ENCODE measurements at places on chromosomes 3 and 15.

- no peak for DNase-seq
Observed at GRCh38 chr15:26901041-26901440, 34.2 kb downstream of the GABRA5 start.

DNA sequence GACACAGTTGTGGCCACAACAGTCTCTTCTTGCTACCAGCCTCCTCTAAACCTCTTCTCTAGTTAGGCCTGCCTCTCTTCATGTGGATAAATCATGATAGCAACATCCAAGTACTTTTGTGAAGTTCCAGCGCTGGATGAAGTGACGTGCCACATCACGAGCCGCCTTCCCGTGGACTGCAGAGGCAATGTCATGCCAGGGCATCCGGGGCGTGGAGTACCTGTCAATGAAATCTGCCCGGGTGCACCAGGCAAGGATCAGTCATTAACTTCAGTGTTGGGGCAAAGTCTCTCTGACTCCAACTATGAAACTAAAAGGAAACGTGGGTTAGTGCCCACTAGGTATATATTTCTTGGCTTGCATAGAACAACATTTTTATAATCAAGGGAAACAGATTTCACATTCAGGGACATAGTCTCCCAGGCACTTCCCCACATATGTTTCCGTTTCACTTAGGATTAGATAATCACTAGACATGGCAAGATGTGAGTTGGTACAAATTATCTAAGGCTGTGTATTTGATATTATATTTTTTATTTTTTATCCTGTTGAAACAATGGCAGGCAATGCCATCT lies 133.6 kb downstream of the PLD1 start:
- DNase-seq, result no peak

DNA sequence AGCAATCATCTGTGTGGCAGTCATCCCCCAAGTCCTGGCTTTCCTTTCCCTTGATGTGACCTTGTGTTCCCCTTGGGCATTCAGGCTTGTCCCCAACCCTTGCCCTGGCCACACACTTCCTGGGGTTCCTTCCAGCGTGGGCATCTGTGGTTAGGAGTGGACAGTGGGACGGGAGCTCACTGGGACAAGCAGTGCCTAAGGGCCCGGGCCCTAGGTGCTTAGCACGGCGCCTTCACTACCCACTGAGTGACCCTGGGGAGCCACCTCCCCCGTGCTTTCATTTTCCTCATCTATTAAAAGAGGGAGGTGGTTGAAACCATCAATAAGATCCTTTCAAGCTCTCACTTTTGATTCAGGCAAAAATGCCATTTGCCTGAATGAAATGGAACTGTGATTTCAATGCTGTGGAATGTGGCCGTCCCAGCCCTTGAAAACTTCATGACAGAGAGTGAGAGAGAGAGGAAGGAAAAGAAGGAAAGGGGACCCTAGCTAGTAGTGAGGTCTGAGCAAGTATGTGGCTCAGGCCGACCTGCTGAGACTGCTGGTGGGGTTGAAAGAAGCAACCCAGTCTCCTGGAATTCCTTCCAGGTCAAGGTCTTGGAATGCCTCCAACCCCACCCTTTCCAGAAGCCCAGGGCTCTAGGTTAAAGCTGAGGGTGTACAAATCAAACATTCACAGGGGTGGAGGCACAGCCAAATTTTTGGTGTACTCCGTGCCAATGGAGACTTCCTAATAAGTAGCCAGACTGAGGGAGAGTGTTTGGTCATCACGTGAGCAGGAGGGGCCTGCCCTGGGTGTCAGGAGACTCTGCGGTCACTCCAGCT lies 302.9 kb downstream of the TLE3 start:
- DNase-seq, result peak; percentile 50

DNA sequence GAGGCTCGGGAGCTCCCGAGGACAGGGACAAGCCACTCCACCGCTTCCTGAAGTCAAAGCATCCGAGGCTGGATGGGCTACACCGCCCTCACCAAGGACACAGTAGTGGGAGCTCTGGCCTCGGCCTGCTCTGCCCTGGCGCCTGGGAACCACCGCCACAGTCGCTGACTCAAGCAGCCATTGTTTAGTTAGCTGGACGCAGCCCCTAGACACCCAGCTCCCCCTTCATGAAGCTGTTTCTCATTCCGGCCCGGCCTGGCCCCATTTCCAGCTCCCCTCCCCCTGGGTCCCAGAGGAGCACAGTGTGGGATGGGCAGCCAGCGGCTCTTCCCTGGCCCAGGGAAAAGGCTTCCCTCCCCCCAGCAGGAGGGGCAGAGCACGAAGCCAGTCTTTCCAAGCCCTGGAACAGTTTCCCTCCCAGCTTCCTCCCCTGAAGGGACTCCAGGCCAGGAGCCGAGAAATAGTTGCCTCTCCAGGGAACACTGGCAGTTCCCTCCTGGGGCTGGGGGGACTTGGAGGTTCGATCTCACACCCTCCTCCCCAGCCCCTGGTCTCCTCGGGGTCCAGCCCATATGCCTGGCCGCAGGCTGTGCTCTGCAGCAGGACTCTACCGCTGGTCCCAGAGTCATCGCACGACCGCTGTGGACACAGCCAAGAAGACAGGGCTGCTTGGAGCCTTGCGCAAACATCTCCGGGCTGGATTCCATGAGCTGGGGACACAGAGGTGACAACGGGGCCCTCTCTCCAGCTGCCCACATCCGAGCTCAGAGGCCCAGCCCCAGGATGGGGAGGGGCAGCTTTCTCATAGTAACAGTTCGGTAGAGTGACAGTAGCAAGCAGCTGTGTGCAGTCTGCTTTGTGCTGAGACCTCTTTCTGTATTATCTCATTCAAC lies 10.0 kb downstream of the PLXND1 start:
- no peak for DNase-seq

DNA sequence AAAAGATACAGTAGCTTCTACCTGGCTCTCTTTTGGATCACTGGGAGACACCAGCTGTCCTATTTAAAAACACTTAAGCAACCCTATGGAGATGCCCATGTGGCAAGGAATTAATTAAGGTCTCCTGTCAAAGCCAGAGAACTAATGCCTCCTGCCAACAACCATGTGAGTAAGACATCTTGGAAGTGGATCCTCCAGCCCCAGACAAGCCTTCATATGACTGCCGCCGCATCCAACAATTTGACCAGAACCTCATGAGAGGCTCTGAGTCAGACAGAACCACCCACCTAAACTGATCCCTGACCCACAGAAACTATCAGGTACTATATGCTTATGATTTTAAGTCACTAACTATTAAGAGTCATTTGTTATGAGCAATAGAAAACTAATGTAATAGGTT lies 22.3 kb downstream of the IFT80 start:
- no peak for DNase-seq

- DNase-seq, result peak; percentile 24
Observed at GRCh38 chr3:10556312-10556711, 50.9 kb upstream of the ATP2B2 start.

- DNase-seq, result no peak
Observed at GRCh38 chr15:57820119-57820518, 113.6 kb downstream of the POLR2M start.

DNA sequence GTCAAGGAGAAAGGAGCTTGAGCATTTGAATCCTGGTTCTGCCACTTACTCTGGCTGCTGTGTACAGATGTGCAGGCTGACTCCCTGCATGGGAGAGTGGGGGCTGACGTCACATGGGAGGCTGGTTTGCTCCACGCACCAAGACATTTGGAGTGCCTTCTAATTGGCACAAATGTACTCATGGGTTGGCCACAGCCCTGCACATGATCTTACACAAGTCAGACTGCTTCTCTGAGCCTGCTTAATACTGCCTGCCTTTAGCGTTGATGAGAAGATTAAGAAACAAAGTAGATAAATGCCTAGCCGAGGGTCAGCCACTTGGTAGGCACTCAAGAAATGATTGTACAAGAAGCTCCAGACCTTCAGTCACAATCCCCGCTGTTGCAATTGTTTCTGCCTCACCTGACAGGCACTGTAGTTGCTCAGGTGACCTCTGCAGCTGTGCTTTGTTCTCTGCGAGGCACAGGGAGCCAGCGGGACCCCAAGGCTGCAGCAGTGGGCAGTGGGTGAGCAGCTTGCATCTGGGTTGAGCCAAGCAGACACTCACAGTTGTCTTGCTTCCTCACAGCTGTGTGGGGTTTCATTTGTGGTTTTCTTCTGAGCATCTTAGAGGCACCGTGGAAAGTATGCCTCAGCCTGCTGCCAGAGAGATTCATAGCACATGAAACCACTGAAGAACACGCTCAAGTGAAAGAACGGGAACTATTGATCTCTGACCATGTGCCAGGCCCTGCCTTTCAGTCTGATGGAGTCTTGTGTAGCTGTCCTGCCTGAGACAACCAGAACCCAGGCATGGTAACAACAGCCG lies 33.1 kb downstream of the GRK7 start:
- no peak for DNase-seq

DNA sequence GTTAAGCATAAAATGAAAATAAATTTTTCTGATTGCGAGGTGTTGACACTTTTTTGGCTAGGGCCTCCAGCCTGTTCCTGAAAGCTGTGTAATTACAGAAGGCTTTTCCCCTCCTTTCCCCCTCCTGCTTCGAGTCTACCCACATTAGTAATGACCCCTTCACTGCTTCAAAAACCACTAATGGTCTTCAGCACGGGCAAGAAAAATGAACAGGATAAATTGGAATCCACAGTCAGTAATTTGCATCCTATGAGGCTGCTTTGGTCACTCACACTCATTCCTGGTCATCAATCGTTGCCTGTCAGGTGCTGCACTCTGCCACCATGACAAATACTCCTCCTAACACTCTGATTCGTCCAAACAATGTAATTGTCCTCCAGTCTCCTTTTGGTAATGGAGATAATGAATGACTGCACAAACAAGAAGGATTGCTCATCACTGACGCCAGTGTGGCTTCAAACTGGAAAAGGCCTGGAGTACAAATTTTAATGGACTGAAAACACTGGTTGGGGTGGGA lies 148.6 kb downstream of the MEIS2 start:
- DNase-seq, result no peak

GRCh38 chr3:124163689-124164088 lies 171.8 kb upstream of the ROPN1 start:
- no peak for DNase-seq

DNA sequence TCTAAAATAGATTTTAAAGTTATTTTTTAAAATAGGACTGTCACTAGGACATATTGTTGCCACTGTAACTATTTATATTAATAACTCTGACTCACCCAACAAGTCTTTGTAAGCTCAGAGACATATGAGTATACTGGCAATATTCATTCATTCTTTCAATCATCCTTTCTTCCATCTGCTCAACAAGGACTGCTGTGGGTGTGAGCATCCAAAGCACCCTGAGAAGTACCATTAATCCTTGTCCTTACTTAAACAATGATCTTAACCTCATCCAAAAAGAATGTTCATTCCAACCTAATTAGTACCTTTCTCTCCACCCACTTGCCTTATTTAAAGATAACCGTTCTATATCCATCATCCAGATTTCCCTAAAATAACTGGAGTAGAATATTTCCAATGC lies 94.2 kb upstream of the PPP2R3A start:
- DNase-seq, result no peak

- DNase-seq, result no peak
Observed at GRCh38 chr15:99711625-99712024, 21.6 kb downstream of the LYSMD4 start.

DNA sequence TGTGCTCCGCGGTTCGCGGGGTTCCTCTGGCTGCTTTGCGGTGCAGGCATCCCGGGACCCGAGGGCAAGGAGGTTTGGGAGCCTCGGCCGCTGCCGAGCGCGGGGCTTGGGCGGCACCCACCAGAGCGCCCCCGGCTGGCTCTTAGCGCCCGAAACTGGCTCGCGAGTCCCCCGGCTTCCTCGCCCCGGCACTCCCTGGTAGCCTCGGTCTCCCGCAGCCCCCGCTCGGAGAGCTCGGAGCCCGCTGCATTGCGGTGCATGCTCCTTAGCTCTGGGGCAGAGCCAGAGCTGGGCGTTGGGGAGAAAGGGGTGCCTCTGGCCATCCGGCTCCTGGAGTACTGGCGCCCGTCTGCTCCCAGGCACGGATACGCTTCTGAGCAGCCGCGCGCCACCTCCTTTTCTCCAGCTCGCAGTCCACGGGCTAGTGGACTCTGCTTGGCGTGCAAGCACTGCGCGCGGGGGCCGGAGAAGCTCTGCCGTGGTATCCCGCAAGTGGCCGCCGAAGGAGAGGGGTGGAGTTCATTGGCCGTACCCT lies 753 bp downstream of the EPHB1 start:
- DNase-seq, result no peak

DNA sequence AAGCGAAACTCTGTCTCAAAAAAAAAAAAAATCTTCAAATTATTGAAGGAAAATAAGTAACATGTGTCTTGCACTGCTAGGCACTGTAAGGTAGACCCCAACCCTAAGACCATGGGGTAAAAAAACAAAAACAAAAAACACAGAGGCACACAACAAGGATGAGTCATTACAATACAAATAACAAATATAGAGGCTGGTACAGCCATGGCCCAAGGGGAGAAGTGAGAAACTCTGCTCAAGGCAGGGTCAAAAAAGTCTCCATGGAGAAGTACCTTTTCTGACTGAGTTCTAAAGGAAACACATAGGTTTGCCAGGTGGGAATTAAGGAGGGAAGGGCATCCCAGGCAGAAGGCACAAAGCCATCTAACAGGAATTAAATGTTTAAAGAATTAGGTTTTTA lies 54.5 kb downstream of the TOP2B start:
- DNase-seq, result no peak

GRCh38 chr3:64398476-64398875 lies 173.2 kb upstream of the PRICKLE2 start:
- DNase-seq, result no peak

GRCh38 chr15:74573987-74574386 lies 33.0 kb downstream of the ARID3B start:
- DNase-seq, result no peak

- peak; percentile 72 for DNase-seq
Observed at GRCh38 chr15:23686466-23687142, 501 bp downstream of the NDN start.

DNA sequence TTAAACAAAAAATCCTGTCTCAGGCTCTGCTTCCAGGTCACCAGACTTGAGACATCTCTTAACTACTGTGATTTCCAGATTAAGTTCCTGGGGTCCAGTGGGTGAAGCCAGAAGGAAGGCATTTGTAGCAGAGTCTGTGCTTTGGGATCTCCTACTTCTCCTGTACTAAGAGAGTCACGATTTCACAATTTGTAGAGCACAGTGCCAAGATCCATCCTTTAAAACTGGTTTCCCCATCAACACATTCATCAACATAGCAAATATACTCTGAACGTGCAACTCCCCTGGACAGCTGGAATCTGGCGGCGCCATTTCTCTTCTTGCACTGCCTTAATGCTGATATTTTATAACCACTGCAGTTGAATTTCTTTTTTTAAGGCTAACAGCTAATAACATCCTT lies 33.2 kb downstream of the CDCP1 start:
- no peak for DNase-seq

- no peak for DNase-seq
Observed at GRCh38 chr3:122789585-122790273, 3.9 kb downstream of the HSPBAP1 start.

- no peak for DNase-seq
Observed at GRCh38 chr3:115217678-115218451, 70.8 kb upstream of the ZBTB20 start.

DNA sequence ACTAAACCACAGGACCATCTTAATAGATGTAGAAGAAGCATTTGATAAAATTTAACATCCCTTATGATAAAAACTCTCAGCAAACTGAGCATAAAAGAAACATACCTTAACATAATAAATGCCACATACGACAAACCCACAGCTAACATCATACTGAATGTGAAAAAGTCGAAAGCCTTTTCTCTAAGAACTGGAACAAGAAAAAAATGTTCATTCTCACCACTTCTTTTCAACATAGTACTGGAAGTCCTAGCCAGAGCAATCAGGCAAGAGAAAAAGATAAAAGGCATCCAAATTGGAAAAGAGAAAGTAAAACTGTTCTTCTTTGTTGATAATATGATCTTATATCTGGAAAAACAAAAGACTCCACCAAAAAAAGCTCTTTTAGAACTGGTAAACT lies 134.2 kb downstream of the RPL22L1 start:
- DNase-seq, result no peak

Data from type B pancreatic cell (in vitro differentiated cells).